A549 treated with AZD2906 at 1 μM for 4 hours (cell line): ENCODE measurements at places on chromosomes 3 and 15. TPM values are rescaled to one million over a fixed set of nuclear protein-coding genes. Genes with fewer than 3 reads are reported as not detected.

CSPG4 gene
- 0.09 to 0.15 TPM (median 0.13 TPM) in 5 replicates for total RNA-seq

PLA2G4F gene
- 0.05 TPM in 1 of 5 replicates, not detected in the others for total RNA-seq

TRPM1 gene
- total RNA-seq: not detected in 5 replicates

PLSCR4 gene
- total RNA-seq: 6.2 to 9.8 TPM (median 8.2 TPM) in 5 replicates

ANKRD63 gene
- total RNA-seq: 0.24 to 0.43 TPM (median 0.33 TPM) in 5 replicates

IL17RC gene
- total RNA-seq: 28.0 to 34.0 TPM (median 32.0 TPM) in 5 replicates

IP6K2 gene
- 52.7 to 55.5 TPM (median 54.6 TPM) in 5 replicates for total RNA-seq

DUOX2 gene
- 0.03 to 0.05 TPM (median 0.03 TPM) in 5 replicates for total RNA-seq

SCN11A gene
- 0.01 to 0.02 TPM (median 0.01 TPM) in 3 of 5 replicates, not detected in the others for total RNA-seq

SCAMP2 gene
- total RNA-seq: 57.7 to 69.5 TPM (median 66.9 TPM) in 5 replicates

NR1I2 gene
- not detected in 5 replicates for total RNA-seq

CACNA2D3 gene
- total RNA-seq: 0.09 to 0.32 TPM (median 0.16 TPM) in 5 replicates

TNFAIP8L3 gene
- total RNA-seq: 32.6 to 43.8 TPM (median 36.0 TPM) in 5 replicates

PLA2G4E gene
- total RNA-seq: 0.06 TPM in 1 of 5 replicates, not detected in the others

MNS1 gene
- total RNA-seq: 1.9 to 3.4 TPM (median 2.6 TPM) in 5 replicates

CKMT1B gene
- 2.7 to 4.4 TPM (median 3.4 TPM) in 5 replicates for total RNA-seq

C15orf62 gene
- total RNA-seq: 0.03 to 0.06 TPM (median 0.04 TPM) in 4 of 5 replicates, not detected in the other

GRK7 gene
- 0.02 to 0.05 TPM in 2 of 5 replicates, not detected in the others for total RNA-seq

ADGRG7 gene
- total RNA-seq: not detected in 5 replicates

LRRIQ4 gene
- not detected in 5 replicates for total RNA-seq

GUCA1C gene
- not detected in 5 replicates for total RNA-seq

TBCCD1 gene
- 5.2 to 8.4 TPM (median 6.3 TPM) in 5 replicates for total RNA-seq

ZDHHC23 gene
- total RNA-seq: 2.9 to 3.6 TPM (median 3.1 TPM) in 5 replicates

KBTBD13 gene
- total RNA-seq: not detected in 5 replicates

TRH gene
- total RNA-seq: not detected in 5 replicates

NIT2 gene
- 68.8 to 86.1 TPM (median 85.8 TPM) in 5 replicates for total RNA-seq

ARPP21 gene
- total RNA-seq: 0.06 to 0.27 TPM (median 0.13 TPM) in 5 replicates

FOXL2NB gene
- 0.68 to 1.1 TPM (median 0.95 TPM) in 5 replicates for total RNA-seq

RBSN gene
- total RNA-seq: 8.4 to 10.2 TPM (median 9.4 TPM) in 5 replicates

EPHB1 gene
- 0.03 to 0.13 TPM (median 0.11 TPM) in 5 replicates for total RNA-seq

SNURF gene
- 4.7 to 11.3 TPM (median 9.3 TPM) in 5 replicates for total RNA-seq
